ENCODE measurements at places on chromosomes 5 and 9.
A peak's percentile ranks its signal among the peaks of the same experiment; 100 is the strongest.

DNA sequence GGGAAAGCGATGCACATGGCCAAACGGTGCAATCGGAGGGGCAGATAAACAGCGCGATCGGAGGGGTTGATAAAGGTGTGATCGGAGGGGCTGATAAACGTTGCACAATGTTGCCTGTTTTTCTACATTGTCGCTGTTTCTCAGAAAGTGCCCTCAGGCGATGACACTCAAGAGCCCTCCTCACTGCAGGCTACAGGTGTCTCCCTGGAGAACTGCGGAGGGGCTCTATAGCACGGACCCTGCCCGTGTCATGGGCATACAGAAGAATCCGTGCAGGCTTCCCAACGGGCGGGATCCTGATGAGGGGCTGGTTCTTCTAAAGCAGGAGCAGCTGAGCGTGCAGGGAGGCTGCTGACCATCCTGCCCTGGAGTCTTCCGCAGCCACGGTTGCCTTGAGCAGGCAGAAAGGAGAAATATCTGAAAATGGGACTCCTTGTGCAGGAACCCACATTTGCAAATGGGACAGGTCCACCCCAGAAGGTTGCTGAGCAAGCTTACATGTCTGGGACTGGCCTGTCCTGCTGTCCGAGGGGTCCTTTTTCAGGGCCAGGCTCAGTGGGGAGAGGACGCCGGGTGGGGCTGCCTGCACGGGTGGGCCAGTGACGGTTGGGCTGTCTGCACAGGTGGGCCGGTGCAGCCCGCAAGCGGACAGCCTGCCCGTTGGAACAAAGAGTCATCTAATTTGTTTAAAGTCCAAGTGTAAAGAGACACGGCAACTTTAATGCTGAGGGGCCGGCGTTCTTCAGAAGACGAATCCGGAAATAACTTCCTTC lies 25.1 kb upstream of the LPCAT1 start:
- DNase-seq: no peak

GRCh38 chr5:30880514-30880913 lies 313.0 kb upstream of the CDH6 start:
- no peak for DNase-seq

- DNase-seq: peak; percentile 46
Observed at GRCh38 chr5:132102101-132102701, 28.6 kb downstream of the CSF2 start.

DNA sequence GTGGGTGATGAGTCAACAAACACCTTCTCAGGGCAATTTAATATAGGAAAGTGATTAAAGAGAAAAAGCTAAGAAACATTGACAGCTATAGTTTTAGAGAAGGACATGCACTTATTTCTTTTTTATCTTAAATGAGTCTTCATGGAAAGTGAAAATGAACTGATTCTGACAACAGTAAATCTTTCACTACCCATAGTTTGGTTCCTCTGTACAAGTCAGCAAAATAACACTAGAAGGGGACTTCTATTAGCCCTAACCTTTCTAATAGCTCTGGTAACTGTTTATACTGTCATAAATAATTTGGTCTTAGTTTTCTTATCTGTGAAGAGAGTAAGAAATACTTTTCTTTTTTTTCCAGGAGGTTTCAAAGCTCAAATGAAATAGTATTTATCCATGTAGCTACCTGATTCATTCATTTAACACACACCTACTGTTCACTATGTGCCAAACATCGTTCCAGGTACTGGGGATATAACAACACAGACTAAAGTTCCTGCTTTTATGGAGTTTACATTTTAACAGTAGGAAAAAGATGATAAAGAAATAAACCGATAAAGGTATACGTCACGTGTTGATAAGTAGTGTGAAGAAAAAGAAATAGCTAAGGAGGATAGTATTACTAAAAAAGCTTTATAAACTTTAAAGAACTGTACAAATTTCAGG lies 148.2 kb downstream of the PCSK1 start:
- no peak for DNase-seq

DNA sequence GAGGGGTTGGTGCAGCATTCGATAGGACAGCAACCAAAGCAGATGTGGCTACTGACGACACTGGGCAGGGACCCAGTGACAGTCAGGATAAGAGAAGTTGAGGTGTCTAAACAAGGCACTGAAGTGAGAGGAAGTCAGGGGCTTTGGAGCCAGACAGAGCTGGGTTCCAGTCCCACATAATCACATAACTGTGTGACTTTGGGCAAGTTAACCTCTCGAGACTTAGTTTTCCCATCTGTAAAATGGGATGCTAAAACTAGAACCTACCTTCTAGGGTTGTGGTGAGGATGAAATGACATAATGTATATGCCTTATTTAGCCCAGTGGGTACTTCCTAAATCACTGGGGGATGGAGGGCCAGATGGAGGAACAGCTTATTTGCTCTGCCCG lies 3.1 kb downstream of the ANGPTL2 start:
- DNase-seq: no peak

DNA sequence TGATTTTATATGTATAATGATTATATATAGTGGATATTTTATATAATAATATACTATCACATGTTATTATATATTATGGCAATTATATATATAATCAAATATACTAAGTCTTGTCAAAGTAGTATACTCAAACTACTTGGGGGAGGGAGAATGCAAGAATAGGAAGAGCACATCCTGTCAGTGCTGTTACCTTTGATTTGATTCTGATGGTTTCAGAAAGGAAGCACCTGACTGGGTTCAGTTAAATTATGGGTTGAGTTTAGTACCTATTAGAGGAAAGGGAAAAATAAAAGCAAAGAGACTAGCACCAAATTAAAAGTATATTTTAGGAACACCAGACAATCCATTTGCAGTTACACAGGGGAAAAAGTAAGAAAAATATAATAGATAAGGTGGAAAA lies 107.6 kb downstream of the GRIA1 start:
- DNase-seq: no peak

GRCh38 chr9:114897196-114897595 lies 33.2 kb downstream of the TNFSF8 start:
- DNase-seq: no peak
